Kasumi-1 (cell line): ENCODE measurements at places on chromosomes 7 and 10.
A peak's percentile ranks its signal among the peaks of the same experiment; 100 is the strongest.

GRCh38 chr10:96830511-96831199 is 1.4 kb upstream of the LCOR start:
- peak; percentile 86 for DNase-seq

DNA sequence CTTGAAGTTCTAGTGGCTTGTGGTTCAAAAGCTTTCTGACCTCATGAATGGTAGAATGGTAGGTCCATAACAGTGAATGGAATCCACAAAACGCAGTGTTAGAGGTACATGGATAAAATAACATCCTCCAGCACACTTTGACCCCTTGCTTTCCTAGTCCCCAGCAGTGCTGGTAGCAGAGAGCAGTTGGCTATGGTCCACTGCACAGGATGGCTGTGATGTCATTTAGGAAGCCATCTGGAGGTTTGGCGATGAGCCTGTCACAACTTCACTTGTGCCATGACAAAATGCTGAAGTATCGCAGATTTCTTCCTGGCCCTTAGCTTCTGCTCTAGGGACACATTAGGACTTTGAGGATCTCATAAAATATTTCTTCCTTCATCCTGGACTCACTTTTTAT is 300.0 kb upstream of the FZD8 start:
- no peak for DNase-seq

GRCh38 chr7:72183835-72184234 is 228.3 kb downstream of the CALN1 start:
- peak; percentile 0 for DNase-seq

DNA sequence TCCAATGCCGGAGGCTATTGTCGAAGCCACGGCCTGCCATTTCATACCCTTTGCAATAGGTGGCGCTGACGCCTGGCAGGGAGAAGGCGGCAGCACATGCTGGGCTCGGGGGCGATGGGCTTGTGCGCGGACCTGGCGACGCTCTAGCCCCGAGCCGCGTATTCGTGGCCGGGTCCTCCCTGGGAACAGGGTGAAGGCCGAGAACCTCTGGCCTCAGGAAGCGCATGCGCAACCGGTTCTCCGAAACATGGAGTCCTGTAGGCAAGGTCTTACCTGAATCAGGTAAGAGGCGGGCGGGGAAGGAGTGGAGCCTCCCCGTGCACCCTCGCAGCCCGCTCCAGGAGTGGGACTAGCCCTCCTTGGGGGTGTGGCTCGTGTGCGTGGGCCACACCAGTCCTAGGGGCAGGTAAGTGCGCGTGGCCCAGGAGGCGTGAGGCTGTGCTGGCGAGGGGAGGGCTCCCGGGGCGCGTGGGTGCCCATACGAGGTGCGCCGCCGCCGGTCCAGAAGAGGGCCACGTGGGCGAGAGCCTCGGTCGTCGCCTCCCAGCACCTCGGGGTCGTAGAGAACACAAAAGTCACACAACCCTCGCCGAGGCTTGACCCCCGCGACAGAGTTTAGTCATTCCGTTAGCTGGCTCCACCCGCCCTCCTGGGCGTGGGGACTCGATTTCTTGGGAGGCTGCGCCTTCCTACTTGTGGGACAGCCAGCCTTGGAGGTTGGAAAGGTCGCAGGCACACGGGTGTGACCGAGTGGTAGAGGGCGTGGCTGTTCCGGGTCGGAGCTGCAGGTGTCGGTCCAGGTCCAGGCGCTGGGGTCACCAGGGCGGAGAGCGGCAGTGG is 5.6 kb upstream of the MEST start:
- peak; percentile 91 for DNase-seq

- no peak for DNase-seq
Observed at GRCh38 chr10:11879387-11880094, 56.4 kb downstream of the PROSER2 start.

GRCh38 chr10:91610444-91610843 is 22.4 kb downstream of the PPP1R3C start:
- DNase-seq = no peak

DNA sequence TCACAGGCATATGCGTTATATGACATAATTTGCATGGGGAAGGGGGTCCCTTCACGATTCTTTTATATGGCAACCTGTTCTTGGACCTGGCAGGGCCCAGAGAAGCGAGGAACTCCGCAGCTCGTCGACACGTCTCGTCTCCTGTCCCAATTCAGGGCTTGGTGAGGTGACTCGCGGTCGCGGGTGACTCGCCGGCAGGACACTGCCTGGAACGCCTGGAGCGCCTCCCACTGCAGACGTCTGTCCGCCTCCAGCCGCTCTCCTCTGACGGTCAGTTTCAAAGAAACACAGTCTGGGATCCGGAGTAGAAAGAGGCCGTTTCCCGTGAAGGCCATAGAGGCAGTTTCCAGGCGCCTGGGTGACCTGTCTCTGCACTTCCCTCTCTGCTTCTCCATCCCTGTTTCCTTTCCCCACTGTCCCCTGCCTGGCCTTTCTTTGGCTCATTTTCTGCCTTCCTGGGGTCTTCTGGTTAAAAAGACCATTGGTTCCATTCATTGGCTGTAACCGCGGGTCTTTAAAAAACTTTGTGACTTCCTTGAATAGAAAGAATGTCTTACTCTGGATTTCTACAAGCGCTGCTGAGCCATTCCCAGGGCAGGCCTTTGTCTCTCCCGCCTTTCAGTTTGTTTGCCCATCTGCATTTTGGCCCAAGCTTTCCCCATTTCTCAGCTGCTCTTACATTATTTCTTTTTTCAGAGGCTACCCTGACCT is 1.2 kb downstream of the UPP1 start:
- no peak for DNase-seq

GRCh38 chr10:110710621-110711020 is 66.5 kb downstream of the RBM20 start:
- no peak for DNase-seq

- DNase-seq = no peak
Observed at GRCh38 chr10:61183967-61184366, 240.0 kb upstream of the RHOBTB1 start.

- peak; percentile 39 for DNase-seq
Observed at GRCh38 chr10:80535671-80536360, 1.9 kb upstream of the SH2D4B start.

DNA sequence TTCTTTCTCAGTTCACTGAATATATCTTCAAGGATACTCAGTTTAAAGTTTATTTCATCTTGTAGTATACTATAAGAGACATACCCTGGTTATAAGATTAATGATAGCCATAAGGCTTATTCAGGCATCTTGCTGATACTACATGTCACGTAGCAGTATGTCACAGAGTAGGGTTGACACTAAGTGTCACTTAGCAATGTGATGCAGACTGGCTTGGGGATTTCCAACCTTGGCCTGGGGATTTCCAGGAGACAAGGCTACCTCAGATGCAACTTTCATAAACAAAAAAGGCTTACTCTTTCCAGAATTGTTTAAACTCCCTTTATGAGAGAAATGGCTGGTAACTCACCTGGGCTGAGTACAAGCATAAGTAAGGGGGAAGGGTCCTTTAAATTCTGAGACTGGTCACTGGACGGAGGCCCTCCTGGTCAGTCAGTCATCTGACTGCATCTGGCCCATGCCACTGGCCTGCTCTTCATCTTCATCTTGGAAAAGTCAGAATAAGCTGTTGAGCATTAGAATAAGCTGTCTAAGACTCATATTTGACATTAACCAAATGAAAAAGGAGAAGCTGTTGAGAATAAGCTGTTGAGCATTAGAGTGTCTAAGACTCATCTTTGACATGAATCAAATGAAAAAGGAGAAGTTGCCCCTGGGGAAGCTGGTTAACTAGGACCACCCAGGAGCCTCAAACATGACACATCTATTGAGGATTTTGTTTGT is 9.5 kb downstream of the SLC13A1 start:
- peak; percentile 52 for DNase-seq

GRCh38 chr10:17031637-17032635 is 97.7 kb downstream of the CUBN start:
- DNase-seq = no peak
